CD8-positive, alpha-beta memory T cell (primary cell): ENCODE measurements at places on chromosomes 13 and 19. TPM values are rescaled to one million over a fixed set of nuclear protein-coding genes. Genes with fewer than 3 reads are reported as not detected.

CYP4F2 gene
- polyA plus RNA-seq: not detected

DNA sequence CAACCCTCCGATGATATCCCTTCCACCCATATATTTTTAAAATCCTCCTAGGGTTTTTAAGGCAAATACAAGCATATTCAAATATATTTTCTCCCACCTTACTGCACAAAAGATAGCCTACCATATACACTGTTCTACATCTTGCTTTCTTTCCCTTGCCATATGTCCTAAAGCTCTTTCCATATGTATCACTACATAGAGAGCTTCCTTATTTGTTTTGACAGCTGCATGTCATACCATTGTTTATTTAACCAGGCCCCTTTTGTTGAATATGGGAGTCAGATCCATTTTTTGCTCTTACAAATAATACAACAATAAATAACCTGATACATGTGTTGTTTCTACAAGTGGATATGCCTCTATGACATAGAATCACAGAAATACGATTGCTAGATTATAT lies 32.8 kb upstream of the WDFY2 start:
- no peaks in the 10 kb centered on the region for H3K27me3 ChIP-seq
- H3K36me3 ChIP-seq: no peaks in the 10 kb centered on the region
- DNase-seq: no peak
- H3K4me3 ChIP-seq: no peak overlapping the region
- no peak overlapping the region for H3K27ac ChIP-seq

DNA sequence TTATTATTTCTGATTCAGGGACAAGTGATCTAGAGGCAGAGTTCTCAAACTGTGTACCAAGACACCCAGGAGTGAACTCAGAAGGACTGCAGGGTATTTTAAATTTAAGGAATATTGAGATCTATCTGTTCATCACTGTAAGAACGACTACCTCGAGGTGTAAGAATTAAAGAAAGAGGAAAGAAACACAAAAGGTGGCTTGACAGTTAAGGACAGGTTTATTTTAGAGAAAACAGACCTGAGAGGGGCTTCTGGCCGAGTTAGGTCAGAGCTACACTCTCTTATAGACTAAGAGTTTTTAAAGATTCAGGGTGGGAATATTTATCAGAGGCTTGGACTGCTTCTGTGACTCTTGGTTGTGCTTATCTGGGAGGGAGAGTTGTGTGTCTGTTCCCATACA lies 12.6 kb upstream of the NLRP5 start:
- H3K27ac ChIP-seq: no peak overlapping the region
- DNase-seq: no peak
- no peaks in the 10 kb centered on the region for H3K36me3 ChIP-seq
- no peaks in the 10 kb centered on the region for H3K4me1 ChIP-seq

- DNase-seq: no peak
- no peak overlapping the region for H3K27ac ChIP-seq
- no peaks in the 10 kb centered on the region for H3K27me3 ChIP-seq
- no peak overlapping the region for H3K4me3 ChIP-seq
- peaks cover 10% of the 10 kb centered on the region for H3K4me1 ChIP-seq
Measured at GRCh38 chr13:94553766-94554165, 42.2 kb downstream of the TGDS start.

- no peak overlapping the region for H3K27ac ChIP-seq
- no peaks in the 10 kb centered on the region for H3K4me1 ChIP-seq
- H3K4me3 ChIP-seq: no peak overlapping the region
- H3K36me3 ChIP-seq: no peaks in the 10 kb centered on the region
- no peaks in the 10 kb centered on the region for H3K27me3 ChIP-seq
Measured at GRCh38 chr19:20315543-20315942, 148.5 kb downstream of the ZNF486 start.
